Naive thymus-derived CD8-positive, alpha-beta T cell (primary cell): ENCODE measurements at places on chromosomes 13 and 19. TPM values are rescaled to one million over a fixed set of nuclear protein-coding genes. Genes with fewer than 3 reads are reported as not detected.

- peak; percentile 79 for DNase-seq
These were observed 19.6 kb downstream of the TMEM150B start for GRCh38 chr19:55305491-55305890.

DNA sequence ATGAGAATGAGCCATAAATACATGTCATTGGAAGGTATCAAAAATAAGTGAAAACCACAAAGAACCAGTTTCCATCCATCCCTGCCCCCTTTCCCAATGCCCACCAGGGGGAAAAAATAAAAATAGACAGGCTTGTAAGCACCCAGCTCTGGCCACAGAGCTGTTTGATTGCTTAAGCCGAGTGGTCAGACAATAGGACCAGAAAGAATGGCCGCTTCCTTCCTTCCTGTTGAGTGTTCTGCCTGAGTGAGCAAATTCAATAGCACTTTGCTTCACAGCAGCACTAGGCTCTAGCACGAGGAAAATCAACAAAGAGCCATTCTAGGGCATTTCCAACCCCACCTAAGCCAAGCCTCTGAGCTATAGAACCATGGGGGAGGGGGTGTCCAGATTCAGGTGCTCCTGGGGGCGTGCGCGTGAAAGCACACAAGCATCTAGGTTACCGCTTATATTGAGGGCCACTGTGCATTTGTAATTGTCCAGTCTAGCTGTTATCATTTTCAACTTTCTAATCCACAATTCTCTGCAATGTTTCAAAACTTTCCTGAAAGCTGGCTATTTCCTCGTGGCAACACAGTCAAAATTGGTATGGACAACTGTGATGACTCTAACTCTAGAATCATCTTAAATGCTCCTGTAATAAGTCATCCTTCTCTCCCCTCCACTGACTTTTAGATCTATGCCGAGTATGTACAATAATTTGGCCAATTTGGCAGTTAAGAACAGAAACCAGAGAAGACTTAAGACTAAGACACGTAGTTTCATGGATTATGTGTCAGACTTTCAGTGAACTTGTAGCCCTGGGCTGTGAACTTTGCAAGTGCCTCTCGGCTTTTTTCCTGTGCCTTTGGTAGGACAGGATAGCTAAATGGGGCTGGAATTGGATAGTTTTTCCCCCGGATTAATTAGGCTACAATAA lies 64.3 kb downstream of the SPRY2 start:
- DNase-seq = no peak

GRCh38 chr13:32938907-32939306 lies 77.3 kb upstream of the KL start:
- no peak for DNase-seq

DNA sequence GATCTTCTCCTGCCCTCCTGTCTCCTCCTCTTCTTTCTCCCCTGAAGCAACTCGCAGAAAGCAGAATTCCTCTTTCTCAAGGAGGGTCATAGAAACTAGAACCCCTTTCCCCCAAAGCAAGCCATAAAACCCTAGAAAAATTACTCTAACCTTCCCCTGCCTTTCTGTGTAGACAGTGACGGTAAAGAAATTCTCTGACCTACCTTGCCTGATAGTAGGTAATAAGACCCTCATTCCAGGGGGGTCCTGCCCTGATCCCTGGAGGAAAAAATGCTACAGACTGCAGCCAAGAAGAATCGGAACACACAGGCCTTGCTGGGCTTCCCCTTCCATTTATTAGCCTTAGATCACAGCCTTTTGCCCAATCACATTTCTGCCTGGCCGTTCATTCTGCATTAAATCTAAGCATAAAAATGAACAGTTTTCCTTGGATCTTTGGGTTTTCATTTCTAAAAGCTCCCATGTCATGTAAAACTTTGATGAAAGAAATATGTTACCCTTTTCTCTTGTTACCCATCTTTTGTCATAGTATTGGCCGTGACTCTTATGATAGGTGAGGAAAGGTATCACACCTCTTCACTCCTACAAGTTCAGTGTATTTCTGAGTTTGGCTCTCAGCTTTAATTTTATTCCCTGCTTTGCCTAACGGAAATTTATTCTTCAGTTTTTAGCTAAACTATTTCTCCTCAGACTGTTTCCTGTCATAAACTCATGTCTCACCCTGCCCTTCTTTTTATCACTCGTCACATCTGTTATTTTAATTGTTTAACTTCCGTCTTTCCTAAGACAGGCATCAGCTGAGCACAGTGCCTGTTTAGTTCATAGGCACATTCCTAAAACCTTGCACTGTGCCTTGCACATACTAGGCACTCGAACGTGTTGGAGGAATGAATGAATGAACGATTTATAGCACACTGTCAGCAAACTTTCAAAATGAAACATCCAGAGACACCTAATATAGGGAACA lies 20.4 kb upstream of the CPB2 start:
- DNase-seq = no peak

- no peak for DNase-seq
These were observed 562.1 kb upstream of the PCDH9 start for GRCh38 chr13:67792151-67792676.

DNA sequence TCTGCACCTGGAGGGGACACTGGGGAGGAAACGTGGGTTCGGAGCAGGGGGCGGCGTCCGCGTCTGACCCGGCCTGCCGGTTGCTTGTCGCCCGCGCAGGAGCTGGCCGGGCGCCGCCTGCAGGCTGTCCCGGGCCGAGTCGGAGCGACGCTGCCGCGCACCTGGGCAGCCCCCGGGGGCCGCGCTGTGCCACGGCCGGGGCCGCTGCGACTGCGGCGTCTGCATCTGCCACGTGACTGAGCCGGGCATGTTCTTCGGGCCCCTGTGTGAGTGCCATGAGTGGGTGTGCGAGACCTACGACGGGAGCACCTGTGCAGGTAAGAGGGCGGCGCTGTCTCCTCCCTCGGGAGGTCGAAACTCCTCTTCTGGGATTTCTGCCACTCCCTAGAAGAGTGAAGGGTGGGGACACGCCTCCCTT lies 1.3 kb downstream of the ITGBL1 start:
- DNase-seq = no peak

DNA sequence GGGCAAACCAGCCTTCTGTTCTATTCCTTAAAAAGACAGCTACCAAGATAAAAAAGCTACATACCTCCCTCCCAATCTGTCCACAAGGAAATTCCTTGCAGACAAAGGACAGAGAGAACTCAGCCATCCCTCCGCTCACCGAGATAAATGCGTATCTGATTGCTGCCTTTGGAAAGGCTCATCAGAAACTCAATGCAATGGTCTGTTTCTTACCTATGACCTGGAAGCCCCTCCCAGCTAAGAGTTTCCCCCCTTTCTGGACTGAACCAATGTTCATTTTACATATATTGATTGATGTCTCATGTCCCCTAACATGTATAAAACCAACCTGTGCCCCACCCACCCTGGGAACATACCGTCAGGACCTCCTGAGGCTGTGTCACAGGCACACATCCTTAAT lies 11.6 kb downstream of the BTBD2 start:
- DNase-seq = no peak

DNA sequence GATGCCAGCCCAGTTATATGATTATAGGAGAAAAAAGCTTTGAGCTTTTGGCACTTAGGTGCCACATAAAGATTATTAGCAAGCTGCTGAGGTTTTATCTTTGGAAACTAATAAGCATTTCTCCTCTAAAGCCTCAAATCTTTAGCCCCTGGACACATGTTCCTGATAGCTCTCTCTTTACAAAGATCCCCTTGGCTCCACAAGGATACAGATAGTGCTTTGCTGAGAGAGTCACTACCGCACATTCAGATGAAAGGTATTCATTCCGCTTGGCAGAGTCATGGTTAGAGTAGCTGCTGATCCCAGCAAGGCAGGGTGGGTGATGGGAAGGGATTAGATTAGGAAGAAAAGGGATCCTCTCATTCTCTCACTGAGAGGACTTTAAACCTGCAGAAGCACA lies 28.2 kb upstream of the PSG7 start:
- DNase-seq = no peak

- DNase-seq = no peak
These were observed 31.7 kb upstream of the CYP4F8 start for GRCh38 chr19:15583346-15583745.

DNA sequence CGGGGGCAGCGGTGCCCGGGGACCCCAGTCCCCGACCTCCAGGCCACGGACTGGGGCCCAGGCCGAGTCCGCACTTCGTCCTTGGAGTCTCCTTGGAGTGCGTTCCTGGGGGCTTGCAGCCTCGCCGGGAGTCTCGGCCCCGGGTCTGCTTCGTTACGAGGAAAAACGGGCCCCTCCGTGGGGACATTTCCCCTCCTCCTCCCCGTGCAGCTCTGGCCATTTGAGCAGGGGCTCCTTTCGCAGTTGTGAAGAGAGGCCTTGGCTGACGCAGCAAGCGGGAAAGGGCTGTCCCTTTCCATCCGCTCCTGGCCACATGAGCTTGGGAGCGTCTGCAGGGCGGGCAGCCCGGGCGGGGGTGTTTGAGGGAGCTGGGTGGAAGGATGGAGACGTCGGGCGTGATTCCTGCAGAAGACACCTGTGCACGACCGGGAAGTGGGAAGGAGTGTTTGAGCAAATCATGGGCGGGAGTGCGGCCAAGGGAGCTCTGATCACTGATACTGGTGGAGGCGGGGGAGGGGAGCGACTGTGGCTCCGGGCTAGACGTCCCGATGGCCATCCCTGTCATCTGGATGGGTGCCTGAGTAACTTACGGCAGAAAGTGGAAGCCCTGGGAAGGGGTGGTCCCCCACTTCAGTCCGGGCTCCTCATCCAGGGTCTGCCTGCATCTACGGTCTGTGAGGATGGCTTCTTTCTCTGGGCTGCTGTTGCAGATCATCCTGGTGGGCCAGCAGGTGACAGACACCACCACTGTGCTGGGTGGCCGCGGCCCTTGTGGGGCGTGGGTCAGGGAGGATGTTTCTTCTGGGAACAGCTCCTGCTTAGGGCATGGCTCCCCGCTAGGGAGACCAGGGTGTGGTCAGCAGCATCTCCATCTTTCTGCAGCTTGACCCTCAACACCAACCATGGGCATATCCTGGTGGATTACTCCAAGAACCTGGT lies 736 bp downstream of the GPI start:
- no peak for DNase-seq

DNA sequence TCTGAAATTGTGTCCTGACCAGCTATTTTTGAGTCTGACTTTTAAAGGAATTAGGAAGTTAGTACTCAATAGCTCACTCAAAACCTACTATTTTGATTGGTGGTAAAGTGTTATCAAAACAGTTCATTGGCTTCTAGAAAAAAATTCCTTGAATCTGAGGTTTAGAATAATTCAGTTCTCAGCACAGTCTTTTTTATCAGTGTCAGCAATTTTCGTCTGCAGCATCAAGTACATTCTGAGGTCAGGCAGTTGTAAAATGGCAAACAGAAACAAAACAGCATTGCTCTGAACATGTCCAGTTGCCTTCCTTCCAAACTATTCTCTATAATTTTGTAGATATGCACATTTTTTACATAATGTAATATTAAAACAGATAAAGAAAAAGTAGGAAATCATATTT lies 1644.1 kb downstream of the SLITRK5 start:
- no peak for DNase-seq

- no peak for DNase-seq
These were observed 1725.2 kb downstream of the EFNB2 start for GRCh38 chr13:104810242-104810641.

DNA sequence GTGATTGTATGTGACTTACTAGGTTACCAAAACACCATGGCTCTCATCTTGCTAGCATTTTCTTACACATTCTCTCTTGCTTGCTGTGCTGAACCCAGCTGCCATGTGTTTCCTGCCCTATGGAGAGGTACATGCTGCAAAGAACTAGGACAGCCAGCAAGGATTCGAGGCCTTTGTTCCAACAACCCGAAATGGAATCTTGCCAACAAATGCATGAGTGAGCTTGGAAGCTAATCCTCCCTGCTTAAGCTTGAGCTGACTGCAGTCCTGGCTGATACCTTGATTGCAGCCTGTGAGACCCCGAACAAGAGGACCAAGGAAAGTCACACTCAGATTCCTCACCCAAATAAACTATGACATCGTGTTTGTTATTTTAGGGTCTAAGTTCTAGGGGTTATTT lies 651.2 kb downstream of the SLITRK6 start:
- DNase-seq = no peak

GRCh38 chr13:112259511-112259910 lies 116.6 kb upstream of the SPACA7 start:
- no peak for DNase-seq

DNA sequence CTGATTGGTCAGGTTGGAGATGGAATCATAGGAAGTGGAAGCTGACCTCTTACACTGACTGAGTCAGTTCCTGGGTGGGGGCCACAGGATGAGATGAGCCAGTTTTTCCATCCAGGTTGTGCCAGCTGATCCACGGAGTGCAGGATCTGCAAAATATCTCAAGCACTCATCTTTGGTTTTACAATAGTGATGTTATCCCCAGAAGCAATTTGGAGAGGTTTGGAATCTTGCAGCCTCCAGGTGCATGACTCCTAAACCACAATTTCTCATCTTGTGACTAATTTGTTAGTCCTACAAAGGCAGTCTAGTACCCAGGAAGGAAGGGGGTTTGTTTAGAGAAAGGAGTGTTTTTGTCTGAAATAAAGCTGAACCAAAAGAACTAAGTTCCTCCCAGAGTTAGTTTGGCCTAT lies 212.8 kb downstream of the SLITRK6 start:
- no peak for DNase-seq

DNA sequence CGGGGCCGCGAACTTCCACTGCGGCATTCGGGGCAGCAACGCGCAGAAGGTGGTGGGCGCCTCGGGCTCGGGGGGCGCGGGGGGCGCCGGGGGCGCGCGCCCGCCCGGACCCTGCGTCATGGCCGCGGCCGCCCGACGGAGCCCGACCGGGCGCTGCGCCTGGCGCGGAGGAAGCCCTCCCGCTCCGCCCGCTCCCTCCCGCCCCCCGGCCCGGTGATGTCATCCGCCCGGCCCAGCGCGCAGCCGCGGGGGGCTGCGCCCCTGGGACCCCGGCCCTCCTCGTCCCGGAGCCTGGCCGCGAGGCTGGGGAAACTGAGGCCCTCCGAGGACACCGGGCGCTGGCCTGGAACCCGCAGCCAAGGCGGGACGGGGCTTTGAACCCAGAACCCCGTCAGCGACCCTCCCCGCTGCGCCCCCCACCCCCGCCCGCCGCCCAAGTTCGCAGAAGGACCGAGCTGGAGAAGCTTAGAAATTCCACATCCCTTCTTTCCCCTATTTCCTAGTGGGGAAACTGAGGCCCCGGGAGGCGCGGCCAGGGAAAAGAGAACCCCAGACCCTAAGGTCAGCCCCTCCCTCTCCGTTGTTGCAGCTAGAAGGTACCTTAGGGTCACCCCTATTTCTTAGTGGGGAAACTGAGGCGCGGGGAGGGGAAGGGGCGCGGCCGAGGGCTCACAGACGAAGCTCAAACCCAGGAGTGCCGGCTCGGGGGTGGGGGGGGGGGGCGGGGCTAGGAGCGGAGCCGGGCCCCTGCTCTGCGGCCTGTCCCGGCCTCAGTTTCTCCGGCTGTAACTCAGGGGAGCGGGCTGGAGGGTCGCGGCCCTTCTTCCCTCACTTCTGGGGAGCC lies at the start of gene SHC2:
TSS of gene SHC2 (minus strand) at position 157 of the 844 bp plus-strand sequence. CDS start at position 120, 37 bp downstream.
- no peak for DNase-seq

The FAM124A gene
- polyA plus RNA-seq = not detected

The ZNF229 gene
- 2.0 TPM for polyA plus RNA-seq

The CEACAM21 gene
- 44.2 TPM for polyA plus RNA-seq

The NXNL1 gene
- polyA plus RNA-seq = not detected

The SRRM5 gene
- polyA plus RNA-seq = not detected

The SIGLEC5 gene
- not detected for polyA plus RNA-seq

The EFNB2 gene
- not detected for polyA plus RNA-seq
